ENCODE measurements at places on chromosomes 5 and 9.
A peak's percentile ranks its signal among the peaks of the same experiment; 100 is the strongest.

GRCh38 chr5:120155873-120156272 is 308.2 kb upstream of the PRR16 start:
- no peak for DNase-seq

DNA sequence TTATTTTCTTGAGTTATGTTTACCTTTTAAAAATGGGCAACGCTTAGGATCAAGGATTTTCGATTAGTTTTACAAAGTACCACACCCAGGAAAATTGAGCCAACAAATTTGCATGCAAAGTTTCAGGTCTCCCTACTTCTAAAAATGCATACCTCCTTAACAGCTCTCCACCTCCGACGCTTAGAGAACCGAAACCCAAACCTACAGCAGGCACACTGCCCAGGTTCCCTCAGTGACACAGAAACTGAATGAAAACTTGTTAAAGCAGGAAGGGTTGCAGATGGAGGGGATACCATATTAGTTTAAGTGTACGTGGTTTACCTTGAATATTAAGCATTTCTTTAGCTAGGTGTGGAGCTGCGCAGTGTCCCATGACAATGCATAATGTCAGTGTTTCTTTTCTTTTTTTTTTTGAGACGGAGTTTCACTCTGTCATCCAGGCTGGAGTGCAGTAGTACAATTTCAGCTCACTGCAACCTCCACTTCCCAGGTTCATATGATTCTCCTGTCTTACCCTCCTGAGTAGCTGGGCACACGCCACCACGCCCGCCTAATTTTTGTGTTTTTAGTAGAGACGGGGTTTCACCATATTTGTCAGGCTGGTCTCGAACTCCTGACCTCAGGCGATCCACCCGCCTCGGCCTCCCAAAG is 1.6 kb upstream of the SUB1 start:
- DNase-seq: no peak

- no peak for DNase-seq
These were observed 115.1 kb upstream of the LPCAT1 start for GRCh38 chr5:1638658-1639400.

- no peak for DNase-seq
These were observed 533.3 kb downstream of the ACTL7B start for GRCh38 chr9:108322326-108323098.

GRCh38 chr5:55600086-55600485 is 65.3 kb upstream of the PLPP1 start:
- no peak for DNase-seq

GRCh38 chr5:55241746-55242145 is 8.3 kb upstream of the CCNO start:
- peak; percentile 49 for DNase-seq
